ENCODE measurements at places on chromosomes 5 and 9. TPM values are rescaled to one million over a fixed set of nuclear protein-coding genes. Genes with fewer than 3 reads are reported as not detected.

LPAR1 gene
- total RNA-seq: 17.9 TPM

PRUNE2 gene
- 4.7 TPM for total RNA-seq

ADAMTS6 gene
- total RNA-seq: 578 TPM

IL5 gene
- not detected for total RNA-seq

ARHGEF37 gene
- 3.7 TPM for total RNA-seq

MSX2 gene
- total RNA-seq: 12.4 TPM

GABRA6 gene
- not detected for total RNA-seq

SLC2A8 gene
- 11.2 TPM for total RNA-seq

CEP78 gene
- 14.3 TPM for total RNA-seq

DMGDH gene
- total RNA-seq: not detected

INSYN2B gene
- not detected for total RNA-seq

IGIP gene
- 4.8 TPM for total RNA-seq

SPATA31A3 gene
- total RNA-seq: not detected

ZNF169 gene
- total RNA-seq: 2.4 TPM

ZDHHC11 gene
- 5.1 TPM for total RNA-seq

EMB gene
- total RNA-seq: 2.2 TPM

CATSPER3 gene
- total RNA-seq: not detected

C5orf58 gene
- not detected for total RNA-seq

TAS2R1 gene
- 0.76 TPM for total RNA-seq

BARHL1 gene
- not detected for total RNA-seq

SLC6A18 gene
- total RNA-seq: not detected

LIFR gene
- total RNA-seq: 3.9 TPM

CEL gene
- total RNA-seq: 0.79 TPM

ROR2 gene
- total RNA-seq: 21.6 TPM

ABLIM3 gene
- total RNA-seq: 98.5 TPM

LRRC14B gene
- not detected for total RNA-seq

FABP6 gene
- not detected for total RNA-seq

GDF9 gene
- under 0.01 TPM for total RNA-seq

ARRDC1 gene
- 130 TPM for total RNA-seq

IRX4 gene
- not detected for total RNA-seq

DRD1 gene
- total RNA-seq: not detected

EQTN gene
- 0.22 TPM for total RNA-seq

TMEM252 gene
- not detected for total RNA-seq

PCDHGA10 gene
- 4.4 TPM for total RNA-seq

ABO gene
- total RNA-seq: not detected

Data from placental epithelial cell (primary cell).